Panc1 (cell line): ENCODE measurements at places on chromosomes 1 and 21. TPM values are rescaled to one million over a fixed set of nuclear protein-coding genes. Genes with fewer than 3 reads are reported as not detected.

KIF2C gene
- 69.4 TPM for total RNA-seq

COL8A2 gene
- total RNA-seq: 1.2 TPM

BARHL2 gene
- not detected for total RNA-seq

CYP2J2 gene
- total RNA-seq: not detected

S100A11 gene
- 474 TPM for total RNA-seq

PLA2G2A gene
- not detected for total RNA-seq

GJA5 gene
- not detected for total RNA-seq

S100A7 gene
- not detected for total RNA-seq

SPRR1A gene
- total RNA-seq: not detected

C1QB gene
- 0.33 TPM for total RNA-seq

ANKRD34A gene
- total RNA-seq: 1.4 TPM

CD84 gene
- 0.26 TPM for total RNA-seq

TNFAIP8L2 gene
- not detected for total RNA-seq

LRRIQ3 gene
- 0.85 TPM for total RNA-seq

AHCYL1 gene
- 174 TPM for total RNA-seq

HEYL gene
- total RNA-seq: 2.3 TPM
